ENCODE measurements at places on chromosomes 5 and 9.

DNA sequence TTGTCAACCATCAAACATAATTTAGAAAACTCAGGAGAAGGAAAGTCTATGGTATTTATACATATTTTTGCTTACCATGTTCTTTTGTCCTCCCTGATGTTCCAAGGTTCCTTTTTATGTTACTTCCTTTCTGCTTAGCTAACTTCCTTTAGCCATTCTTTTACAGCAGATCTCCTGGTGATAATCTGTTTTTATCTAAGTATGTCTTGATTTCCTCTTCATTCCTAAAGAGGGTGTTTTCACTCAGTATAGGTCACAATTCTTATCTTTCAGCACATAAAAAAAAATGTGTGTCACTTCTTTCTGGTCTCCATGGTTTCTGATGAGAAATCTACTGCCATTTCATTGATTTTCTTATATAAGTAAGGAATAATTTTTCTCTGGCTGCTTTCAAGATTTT is 384.4 kb upstream of the PDE4D start:
- DNase-seq, result no peak

GRCh38 chr9:22332202-22332601 is 114.4 kb upstream of the DMRTA1 start:
- DNase-seq, result no peak

GRCh38 chr5:150154618-150155128 is 972 bp downstream of the PDGFRB start:
- DNase-seq, result no peak

GRCh38 chr9:26170190-26170589 is 491.9 kb upstream of the TUSC1 start:
- no peak for DNase-seq

GRCh38 chr5:174567506-174568141 is 156.8 kb upstream of the MSX2 start:
- DNase-seq, result no peak

- DNase-seq, result no peak
Observed at GRCh38 chr9:33645706-33646105, 121.7 kb downstream of the ANKRD18B start.

DNA sequence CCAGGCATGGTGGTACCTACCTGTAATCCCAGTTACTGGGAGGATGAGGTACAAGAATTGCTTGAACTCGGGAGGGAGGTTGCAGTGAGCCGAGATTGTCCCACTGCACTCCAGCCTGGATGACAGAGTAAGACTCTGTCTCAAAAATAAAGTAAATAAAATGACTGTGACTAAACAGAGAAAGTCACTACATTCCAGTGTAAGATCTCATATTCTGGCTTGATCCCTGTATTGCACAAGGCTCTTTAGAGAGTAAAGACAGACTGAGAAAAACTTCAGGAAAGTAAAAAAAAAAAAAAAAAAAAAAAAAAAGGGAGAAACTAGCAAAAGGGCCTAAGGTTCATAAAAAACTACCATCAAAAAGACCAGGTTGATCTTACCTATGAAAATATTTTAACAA is 106.6 kb upstream of the PJA2 start:
- no peak for DNase-seq

GRCh38 chr5:104955479-104955878 is 1392.9 kb upstream of the NUDT12 start:
- DNase-seq, result no peak

Measured in activated CD4-positive, alpha-beta memory T cell treated with anti-CD3 and anti-CD28 coated beads, Interleukin-2, amount 10 ng/mL, durations not matched to agents 7 days and 5 days (primary cell).